ENCODE measurements at places on chromosomes 6 and 20.

GRCh38 chr6:45521226-45521625 is 143.5 kb upstream of the SUPT3H start:
- DNase-seq, result no peak

DNA sequence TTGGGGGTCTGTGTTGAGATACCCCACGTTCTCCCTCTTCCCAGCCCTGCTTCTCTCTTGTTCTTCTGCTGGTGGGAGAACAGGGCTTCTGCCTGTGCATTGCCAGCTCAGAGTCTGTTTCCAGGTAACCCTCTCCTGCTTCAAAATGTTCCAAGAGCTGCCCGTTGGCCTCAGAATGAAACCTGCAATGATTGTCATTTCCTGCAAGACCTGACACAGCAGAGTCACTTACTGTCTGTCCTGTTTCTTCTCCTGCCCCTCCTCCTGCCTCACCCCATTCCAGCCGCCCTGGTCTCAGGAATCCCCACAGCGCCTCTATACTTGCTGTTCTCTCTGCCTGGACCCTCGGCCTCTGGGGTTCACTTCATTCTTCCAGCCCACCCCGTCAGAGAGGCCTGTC is 81.4 kb upstream of the ARID1B start:
- DNase-seq, result no peak

GRCh38 chr6:92587525-92587924 is 831.8 kb downstream of the EPHA7 start:
- DNase-seq, result peak; percentile 7

- DNase-seq, result no peak
Measured at GRCh38 chr6:19892260-19892659, 55.1 kb downstream of the ID4 start.

- DNase-seq, result peak; percentile 44
Measured at GRCh38 chr6:142542704-142543233, 241.0 kb downstream of the ADGRG6 start.

DNA sequence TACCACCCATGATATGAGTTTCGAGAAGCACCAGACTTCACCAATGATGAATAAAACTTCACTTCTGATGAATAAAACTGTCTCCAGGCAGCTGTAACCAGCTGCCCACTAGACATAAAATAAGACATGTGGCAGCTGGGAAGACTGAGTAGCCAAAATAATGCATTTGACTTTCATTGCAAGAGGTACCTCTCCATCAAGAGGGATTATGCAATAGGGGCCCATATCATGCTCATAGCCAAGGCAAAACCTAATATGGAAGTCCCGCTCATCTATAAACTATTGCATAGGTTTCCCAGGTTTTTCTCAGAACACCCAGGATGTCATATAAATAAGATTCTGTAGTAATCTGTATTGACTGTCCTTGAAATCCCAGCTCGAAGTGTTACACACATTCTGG is 155.5 kb downstream of the SIM1 start:
- DNase-seq, result no peak

DNA sequence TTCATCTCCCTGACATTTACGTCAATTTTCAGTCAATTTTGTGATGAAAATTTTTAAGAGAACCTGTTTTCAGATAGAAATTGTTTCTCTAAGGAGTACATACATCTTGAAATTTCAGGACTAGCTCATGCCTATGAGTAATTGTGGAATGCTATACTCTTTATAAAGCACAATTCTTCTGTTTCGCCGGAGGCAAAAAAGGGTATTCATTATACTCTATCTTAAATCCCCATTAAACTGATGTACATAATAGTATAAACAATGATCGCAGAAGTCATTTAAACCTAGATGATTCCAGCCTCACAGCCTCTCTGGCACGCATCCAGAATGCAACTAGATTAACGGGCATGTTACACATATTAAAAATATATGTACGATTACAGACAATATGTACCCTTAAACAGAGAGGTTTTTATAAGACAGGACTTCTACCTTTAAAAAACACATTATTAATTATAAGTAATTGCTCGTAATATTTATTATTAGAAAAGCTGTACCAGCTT is 62.6 kb downstream of the NRSN1 start:
- no peak for DNase-seq

GRCh38 chr20:24448170-24448569 is 21.3 kb upstream of the SYNDIG1 start:
- no peak for DNase-seq

GRCh38 chr6:48290595-48290994 is 179.6 kb upstream of the PTCHD4 start:
- DNase-seq, result no peak

DNA sequence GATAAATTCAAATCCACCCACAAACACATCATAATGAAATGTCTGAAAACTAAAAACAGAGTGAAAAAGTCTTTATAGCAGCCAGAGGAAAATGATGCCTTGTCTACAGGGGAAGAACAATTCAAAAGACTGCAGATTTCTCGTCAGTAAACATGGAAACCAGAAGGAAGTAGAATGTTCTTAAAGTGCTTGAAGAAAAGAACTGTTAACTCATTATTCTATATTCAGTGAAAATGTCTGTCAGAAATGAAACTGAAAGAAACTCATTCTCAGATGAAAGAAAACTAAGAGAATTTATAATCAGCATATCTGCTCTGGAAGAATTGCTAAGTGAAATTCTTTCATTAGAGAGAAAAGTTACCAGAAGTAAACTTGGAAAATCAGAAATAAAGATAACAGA is 416.1 kb downstream of the TBC1D32 start:
- no peak for DNase-seq

- DNase-seq, result no peak
Measured at GRCh38 chr20:36599912-36600345, 5.7 kb upstream of the RAB5IF start.

DNA sequence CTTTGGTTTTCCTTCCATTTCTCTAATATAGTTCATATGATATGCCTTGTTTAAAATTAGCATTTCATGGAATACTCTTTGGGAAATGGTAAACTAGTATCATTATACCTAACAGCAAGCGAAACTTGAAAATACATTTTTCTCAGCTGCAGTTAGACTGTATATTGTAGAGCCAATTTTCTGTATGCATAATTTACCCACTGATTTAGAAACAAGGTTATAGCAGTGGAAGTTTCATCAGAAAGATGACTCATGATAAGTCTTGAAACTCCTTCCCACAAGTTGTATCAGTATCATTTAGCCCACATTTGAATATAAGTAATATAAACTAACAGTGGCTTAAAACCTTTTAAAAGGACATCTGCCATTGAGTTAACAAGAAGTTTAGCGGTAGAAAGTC is 164.8 kb upstream of the BMP5 start:
- no peak for DNase-seq

GRCh38 chr20:57474205-57474604 is 50.7 kb downstream of the CTCFL start:
- DNase-seq, result no peak

GRCh38 chr6:168270274-168271172 is 49.1 kb downstream of the DACT2 start:
- no peak for DNase-seq

DNA sequence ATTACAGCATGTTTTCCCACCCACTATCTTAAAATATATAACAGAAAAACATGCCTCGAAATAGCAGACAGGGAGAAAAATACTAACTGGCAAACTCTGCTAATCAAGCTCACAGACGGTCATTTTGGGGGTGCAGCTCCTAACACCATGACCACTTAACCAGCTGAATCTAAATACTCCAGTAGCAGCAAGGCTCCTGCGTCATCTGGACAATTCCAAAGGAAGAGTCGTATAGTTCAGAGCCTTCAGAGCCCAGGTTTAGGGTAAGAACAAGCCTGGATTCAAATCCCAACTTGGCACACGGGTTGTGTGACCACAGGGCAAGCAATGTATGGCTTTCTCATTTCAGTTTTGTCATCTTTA is 81.3 kb upstream of the COL21A1 start:
- no peak for DNase-seq

GRCh38 chr6:119942078-119942752 is 592.7 kb upstream of the MAN1A1 start:
- DNase-seq, result no peak

DNA sequence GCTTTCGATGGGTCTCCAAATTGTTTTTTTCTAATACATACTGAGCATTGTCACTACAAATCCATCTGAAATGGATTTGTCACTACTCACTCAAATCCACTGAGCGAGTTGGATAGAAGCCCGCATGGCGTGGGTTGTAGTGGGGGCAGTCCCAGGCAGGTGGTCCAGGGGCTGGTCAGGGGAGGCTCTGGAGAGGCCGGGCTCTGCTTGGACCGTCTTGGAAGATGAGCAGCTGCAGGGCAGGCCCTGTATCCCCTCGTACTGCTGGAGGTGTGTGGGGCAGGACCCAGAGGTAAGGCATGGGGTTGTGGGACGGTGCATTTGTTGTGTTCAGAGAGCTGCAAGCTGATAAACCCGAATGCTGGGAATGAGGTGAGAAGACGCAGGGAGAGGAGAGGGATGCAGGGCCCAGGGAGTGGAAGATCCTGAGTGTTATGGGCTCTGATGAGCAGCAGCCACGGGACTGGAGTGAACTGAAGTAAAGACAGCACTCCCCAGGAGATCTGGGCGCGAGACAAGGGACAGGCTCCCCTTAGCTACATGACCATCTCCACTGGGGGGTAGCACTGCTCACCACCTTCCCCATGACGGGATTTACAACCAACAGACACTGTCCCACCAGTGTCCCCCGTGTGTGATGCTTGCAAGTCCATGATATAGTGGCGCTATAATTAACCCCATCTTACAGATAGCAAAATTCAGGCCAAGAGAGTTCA is 45.9 kb downstream of the PSMG4 start:
- DNase-seq, result no peak

- peak; percentile 67 for DNase-seq
Measured at GRCh38 chr20:56637576-56637975, 8.5 kb downstream of the TFAP2C start.

DNA sequence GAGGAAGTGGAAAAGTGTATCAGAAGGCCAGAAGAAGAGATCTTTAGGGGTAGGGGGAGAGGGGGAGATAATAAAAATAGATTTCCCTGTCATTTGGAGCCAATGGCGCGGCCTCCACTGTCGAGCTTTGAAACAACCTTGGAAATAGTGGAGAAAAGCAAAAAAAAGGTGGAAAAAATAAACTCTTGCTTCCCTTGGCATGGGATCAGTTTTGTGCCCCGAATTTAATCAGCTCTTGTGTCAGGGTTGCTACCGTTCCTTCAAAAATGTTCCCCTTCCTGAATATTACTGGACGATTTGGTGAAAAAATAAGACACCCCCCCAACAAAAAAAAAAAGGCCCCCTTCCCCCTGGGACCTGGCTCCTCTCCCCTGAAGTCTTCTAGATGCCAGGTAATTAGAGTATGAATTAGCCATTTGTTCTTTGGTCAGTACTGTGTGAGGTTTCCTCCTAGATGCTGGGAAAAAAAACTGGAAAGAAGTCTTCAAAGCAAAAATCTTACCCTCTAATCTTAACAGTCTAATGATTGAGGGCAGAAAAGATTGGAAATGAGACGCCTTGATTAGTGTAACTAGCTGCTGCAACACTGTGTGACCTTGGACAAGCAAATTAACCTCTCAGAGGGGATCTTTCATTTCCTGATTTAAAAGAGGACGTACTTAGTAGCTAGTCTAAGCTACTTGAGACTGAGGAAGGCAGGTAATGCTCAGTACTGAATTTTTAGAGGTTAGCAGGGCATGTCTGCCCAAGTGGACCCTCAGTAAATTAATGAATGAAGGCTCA is 872 bp upstream of the RBM39 start:
- peak; percentile 26 for DNase-seq

- peak; percentile 75 for DNase-seq
Measured at GRCh38 chr6:143125455-143125854, 64.8 kb downstream of the AIG1 start.

DNA sequence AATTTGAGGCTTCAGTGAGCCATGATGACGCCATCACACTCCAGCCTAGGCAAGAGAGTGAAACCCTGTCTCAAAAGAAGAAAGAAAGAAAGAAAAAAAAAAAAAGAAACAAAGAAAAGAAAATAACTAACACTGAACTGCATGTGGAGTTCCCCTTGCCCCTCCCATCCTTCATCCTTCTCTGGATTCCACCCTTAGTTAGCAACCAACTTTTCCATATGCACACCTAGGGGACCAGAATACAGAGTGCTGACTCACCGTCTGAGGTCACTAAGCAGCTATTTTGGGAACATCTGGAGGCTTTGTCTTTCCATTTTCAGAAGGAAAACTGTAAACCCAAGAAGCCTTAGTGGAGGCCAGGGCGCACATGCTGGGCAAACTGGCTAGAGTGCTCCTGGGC is 257.4 kb downstream of the MAFB start:
- DNase-seq, result no peak

DNA sequence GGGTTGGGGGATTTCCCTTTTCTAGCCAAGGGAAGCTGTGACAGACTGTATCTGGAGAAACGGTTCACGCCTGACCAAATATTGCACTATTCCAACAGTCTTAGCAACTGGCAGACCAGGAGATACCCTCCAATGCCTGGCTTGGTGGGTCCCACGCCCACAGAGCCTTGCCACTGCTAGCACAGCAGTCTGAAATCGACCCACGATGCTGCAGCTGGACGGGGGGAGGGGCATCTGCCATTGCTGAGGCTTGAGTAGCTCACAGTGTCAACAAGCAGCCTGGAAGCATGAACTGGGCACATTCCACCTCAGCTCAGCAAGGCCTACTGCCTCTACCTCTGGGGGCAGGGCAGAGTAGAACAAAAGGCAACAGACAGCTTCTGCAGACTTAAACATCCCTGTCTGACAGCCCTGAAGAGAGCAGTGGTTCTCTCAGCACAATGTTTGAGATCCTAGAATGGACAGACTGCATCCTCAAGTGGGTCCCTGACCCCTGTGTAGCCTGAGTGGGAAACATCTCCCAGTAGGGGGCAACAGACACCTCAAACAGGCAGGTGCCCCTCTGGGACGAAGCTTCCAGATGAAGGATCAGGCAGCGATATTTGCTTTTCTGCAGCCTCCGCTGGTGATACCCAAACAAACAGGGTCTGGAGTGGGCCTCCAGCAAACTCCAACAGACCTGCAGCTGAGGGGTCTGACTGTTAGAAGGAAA is 89.9 kb upstream of the ECI2 start:
- DNase-seq, result no peak

DNA sequence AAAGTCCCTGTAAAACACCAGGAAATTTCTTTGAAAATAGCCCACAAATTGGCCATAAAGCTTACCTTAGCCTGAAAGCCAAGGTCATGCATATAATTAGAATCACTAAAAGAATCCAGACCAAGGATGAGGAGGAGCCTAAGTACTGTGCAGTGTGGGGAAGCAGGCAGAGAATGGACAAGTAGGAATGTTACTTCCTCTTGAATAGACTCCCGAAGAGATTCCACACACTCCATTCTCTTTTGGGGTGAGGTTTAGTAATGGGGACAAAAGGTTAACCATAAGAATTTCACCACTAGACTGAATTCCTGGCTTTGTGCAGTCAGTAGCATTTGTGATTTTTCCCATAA is 27.5 kb upstream of the MARCKS start:
- DNase-seq, result peak; percentile 90
